Stimulated activated CD4-positive, alpha-beta T cell treated with anti-CD3 and anti-CD28 coated beads, Interleukin-15, amount 100 ng/mL, for 24 hours (primary cell): ENCODE measurements at places on chromosomes 12 and 14.

- no peak for DNase-seq
These were observed 5.6 kb downstream of the CNOT2 start for GRCh38 chr12:70248876-70249275.

DNA sequence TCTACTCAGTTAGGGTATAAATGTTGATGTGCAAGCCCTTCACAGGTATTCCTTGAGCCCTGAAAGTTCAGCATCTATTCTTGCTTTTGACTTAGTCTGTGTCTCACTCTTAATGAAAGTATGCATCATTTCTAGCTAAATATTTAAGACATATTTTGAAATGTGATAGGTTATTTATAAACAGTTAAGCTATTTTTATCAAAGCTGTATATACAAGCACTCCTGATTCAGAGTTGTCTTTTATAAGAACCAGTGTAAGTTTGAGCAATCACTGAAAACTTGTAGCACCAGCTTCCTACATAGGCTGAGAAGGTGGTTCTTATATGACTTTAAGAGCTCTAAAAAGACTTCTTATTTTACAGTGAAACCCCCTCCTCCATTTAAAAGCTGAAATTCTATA lies 98.6 kb downstream of the MYF5 start:
- no peak for DNase-seq

- DNase-seq: no peak
These were observed 312.6 kb downstream of the NELL2 start for GRCh38 chr12:44563486-44563885.

DNA sequence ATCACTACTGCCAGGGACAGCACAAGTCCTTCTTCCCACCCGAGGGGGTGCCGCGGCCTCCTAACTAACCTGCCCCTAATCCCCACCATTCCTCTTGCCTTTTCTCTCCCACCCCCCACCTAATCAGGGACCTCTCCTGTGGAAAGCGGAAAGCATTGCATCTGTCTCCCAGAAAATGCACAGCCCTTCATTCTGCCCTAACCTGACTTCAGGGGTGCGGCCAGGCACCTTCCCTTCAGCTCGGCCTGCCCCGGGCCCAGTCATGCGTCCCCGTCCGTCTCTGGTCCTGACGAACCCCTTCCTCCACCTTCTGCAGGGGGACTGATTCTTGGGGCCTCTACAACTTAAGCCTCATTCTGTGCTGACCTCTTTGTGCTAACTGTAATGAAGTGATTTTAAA lies 43.9 kb upstream of the TRAF3 start:
- DNase-seq: no peak

- DNase-seq: no peak
These were observed 82.0 kb upstream of the WSCD2 start for GRCh38 chr12:108047071-108047550.

DNA sequence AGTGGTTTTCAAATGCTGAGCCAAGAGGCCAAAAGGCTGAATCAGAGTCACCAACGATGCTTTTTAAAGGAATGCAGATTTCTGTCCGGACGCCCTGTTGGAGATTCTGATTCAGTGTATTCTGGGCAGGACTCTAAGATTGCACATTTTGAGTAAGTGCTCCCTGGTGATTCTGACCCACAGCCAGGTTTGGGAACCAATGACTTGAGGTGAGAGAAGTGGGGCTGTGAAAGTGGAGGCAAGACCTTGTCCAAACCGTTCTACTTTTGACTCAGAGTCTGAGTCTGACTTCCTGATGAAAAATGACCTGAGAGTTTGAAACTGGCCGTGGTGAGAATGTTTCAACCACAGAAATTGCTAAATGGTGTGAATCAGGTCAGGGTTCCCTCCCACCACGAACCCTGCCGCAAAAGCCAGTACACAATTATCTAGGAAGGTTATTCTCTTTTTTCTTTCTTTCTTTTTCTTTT lies 90.2 kb downstream of the NTN4 start:
- DNase-seq: no peak

- no peak for DNase-seq
These were observed 32.9 kb upstream of the ADGRD1 start for GRCh38 chr12:130920723-130921381.
